Effector CD8-positive, alpha-beta T cell (primary cell): ENCODE measurements at places on chromosomes 6 and 20.

DNA sequence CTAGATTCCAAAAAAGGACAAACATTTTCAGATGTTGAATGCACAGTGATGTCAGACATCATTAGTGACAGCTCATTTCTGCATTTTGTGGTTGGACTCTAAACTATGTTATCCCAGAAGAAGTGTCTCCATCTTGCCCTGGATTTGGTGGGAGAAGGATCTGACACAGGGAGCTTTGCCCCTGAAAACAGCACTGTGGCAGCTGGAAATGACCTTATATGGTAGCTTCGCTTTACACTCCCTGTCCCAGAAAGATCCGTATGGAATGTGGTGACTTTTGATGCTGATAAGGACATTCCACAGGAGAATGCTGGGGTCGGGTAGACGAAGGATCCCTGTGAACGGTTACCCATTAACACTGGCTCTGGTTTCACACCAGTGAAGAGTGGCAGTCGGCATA lies 87.2 kb upstream of the EDN1 start:
- no peak for DNase-seq

DNA sequence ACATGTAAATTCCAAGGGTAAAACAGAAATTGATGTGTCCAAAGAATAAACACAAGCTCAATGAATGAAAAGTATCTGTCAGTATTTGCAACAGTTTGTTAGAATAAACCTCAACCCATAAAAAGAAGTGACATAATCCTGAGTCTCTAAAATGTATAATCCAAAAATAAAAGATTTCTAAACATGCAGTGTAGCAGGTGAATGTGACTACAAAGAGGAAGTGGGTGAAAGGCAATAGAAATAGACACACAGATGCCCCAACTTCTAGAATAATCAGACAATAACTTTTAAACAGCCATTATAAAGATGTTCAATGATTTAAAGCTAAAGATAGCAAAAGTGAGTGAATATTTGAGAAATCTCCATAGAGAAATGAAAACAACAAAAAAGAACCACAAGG lies 1009.2 kb upstream of the GJE1 start:
- DNase-seq: no peak

DNA sequence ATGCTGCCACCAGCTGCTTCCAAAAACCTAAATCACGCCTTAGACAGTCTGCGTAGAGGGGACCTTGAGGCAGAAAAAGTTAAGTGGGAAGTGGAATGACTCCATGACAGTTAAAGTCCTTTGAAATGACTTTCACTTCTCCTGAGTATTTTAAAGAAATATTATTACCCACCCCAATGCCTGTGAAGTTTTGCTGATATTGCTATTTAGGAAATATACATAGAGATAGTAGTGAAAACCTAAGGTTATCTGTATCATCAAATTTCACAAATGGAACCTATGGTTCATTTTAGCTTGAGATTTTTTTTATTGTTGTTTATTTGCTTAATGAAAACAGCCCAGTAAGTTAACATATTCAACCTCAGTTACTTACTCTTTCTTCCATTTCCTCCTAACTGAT lies 182.1 kb upstream of the FBXL4 start:
- DNase-seq: no peak

DNA sequence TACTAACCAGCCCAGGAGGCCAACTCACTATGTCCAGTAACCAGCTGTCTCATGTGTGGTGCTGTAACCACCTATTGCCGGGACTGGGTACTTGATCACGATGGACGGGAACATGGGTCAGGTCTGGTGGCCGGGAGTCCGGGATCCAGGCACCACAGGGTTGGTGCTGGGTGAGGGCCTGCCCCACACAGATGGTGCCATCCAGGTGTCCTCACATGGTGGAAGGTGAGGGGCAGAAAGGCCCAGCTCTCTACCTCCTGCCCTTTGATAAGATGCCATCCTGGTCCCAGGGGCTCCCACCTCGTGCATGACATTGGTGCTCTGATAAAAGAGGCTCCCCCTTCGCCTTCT lies 116.3 kb downstream of the TAF4 start:
- DNase-seq: no peak

- no peak for DNase-seq
These were observed 8.3 kb downstream of the SCML4 start for GRCh38 chr6:107815846-107816245.

- no peak for DNase-seq
These were observed 37.5 kb downstream of the ELMO2 start for GRCh38 chr20:46368902-46369268.
